Stimulated activated CD8-positive, alpha-beta memory T cell treated with anti-CD3 and anti-CD28 coated beads, Interleukin-4, amount 100 ng/mL, for 48 hours (primary cell): ENCODE measurements at places on chromosomes 7 and 10.
A peak's percentile ranks its signal among the peaks of the same experiment; 100 is the strongest.

GRCh38 chr7:19557726-19558465 lies 150.9 kb downstream of the POLR1F start:
- DNase-seq = no peak

DNA sequence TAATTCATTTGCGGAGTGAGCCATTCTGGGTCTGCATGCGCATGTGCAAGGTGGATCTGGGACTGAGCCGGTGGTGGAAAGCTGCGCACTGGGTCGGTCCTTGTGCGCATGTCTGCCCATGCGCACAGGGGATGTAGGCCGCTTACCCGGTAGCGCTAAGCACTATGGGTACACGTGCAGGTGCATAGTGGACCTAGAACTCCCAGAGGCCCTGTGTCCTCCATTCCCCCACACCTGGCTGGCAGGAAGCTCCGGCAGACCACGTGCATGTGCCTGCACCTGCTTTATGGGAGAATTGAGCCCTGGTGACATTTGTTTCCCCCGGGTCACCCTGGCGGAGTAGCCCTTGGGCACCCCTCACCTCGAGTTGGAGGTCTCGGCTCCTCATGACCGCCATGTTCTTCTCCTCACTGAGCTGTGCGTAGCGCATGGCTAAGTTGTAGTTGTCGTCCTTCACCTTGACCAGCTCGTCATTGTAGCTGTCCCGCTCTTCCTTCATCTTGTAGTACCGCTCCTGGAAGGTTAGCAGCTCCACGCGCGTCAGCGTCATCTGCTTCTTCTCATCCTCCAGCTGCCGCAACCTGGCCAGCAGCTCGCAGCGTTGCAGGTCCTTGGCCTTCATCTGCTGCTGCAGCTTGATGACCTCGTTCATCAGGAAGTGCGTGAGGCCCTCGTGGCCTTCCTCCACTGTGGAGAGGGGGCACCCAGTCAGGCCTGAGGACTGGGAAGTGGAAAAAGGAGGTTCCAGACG lies 99.6 kb downstream of the CARD11 start:
- no peak for DNase-seq

- DNase-seq = no peak
These were observed 32.1 kb downstream of the BTRC start for GRCh38 chr10:101385866-101386658.

DNA sequence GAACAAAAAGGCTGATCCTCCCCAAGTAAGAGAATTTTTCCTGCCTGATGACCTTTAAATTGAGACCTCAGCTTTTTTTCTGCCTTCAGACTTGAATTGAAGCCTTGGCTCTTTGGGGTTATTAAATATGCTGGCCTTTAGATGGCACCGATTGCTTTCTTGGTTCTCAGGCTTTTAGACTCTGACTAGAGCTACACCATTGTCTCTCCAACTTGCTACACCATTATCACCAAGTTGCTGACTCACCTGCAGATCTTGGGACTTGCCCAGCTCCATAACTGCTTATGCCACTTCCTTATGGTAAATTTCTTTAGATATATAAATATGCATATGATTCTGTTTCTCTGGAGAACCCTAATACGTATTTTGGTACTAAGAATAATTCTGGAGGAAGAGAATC lies 3.1 kb upstream of the ABCA13 start:
- no peak for DNase-seq

DNA sequence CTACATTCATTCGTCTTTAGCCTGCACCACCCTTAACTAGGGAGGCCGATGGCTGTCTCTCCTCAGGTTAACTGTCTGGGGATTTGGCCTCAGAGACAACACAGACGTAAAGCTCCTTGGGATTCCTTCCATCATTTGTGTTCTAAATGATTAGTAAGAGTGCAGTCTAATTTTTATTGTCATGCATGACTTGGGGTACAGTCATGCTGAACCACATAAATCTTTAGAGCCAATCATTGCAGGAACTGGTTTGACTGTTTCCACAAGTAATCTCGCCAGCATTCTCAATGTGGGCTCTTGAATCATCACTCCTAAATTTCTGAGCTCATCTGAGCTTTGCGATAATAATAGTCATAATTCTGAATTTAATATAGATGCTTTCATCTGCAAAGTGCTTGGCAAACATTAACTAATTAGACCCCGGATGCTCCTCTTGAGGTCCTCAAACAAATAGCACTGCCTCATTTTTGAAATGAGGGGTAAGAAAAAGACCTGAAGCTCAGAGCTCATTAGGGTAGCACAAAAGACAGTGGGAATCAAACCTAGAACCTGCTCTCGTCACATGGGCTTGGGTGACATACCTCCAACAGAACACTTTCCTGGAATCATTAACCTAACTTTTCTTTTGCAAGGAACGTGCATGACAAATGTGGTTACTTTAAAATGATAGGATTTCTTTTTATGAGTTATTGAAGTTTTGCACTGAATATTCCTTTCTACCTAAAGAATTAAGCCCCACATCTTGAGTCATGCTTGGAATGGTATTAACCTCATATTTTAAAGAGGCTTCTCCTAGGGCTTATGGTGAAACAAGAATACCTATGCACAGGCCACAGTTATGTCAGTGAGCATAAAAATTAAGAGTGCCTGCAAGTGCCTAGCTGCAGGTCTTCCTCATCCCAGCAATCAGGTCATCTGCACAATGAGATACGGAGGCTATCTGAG lies 118.9 kb upstream of the NRP1 start:
- no peak for DNase-seq

GRCh38 chr7:90570373-90570959 lies 25.7 kb upstream of the CDK14 start:
- no peak for DNase-seq

- DNase-seq = no peak
These were observed 7.8 kb downstream of the EBF3 start for GRCh38 chr10:129956286-129956670.

- peak; percentile 91 for DNase-seq
These were observed 3.4 kb upstream of the MUC12 start for GRCh38 chr7:100965723-100966541.

- no peak for DNase-seq
These were observed 17.7 kb upstream of the TTYH3 start for GRCh38 chr7:2613931-2614600.

DNA sequence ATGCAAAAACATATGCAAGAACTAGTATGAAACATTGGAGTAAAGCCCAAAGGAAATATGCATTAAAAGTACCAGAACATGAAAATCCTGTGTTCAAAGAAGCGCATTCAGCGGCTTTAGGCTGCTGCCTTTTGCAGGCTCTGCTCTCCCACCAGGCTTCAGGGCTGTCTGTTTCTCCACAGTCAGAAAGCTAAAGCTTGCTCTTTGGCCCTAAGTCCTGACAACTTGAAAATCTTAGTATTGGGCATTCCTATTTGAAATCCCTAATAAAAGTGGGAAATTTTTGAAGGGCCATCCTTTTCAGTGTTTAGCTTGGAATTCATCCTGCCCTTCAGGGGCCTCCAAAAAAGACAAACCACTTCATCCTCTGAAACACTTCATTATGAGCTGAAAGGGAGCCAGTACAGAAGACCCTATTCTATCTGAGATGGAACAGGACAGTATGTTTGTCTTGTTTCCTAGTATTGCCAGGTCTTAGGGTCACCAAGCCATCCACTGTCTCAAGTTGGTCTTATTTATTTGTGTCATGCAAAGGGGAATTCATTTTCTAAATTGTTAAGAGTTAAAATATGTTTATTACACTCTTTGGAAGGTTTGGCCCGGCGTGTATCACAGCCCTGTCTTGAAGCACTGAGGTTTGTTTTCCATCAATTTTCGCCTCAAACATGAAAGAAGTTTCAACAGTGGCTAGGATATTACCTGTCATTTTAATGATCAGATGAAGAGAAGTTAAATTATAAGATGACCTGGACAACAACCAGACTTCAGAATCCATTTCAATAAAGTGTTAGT lies 326.3 kb upstream of the BMPER start:
- no peak for DNase-seq

GRCh38 chr7:115754226-115754625 lies 276.3 kb downstream of the TFEC start:
- DNase-seq = no peak

- DNase-seq = no peak
These were observed 48.4 kb downstream of the SEPTIN7 start for GRCh38 chr7:35849158-35849831.

- DNase-seq = peak; percentile 92
These were observed at the start of gene INTS1 for GRCh38 chr7:1503816-1504775. Gene INTS1 (minus strand): TSS chr7:1504389. CDS start chr7:1503960, 429 bp downstream.
